ENCODE measurements at places on chromosomes 11 and 22.

GRCh38 chr22:44391481-44392445, 79.0 kb upstream of the SHISAL1 start:
- H3K4me3 ChIP-seq: no peak overlapping the region
- DNase-seq: peak; percentile 67
- H3K4me1 ChIP-seq: no peaks in the 10 kb centered on the region
- no peaks in the 10 kb centered on the region for H3K27me3 ChIP-seq
- H3K36me3 ChIP-seq: no peaks in the 10 kb centered on the region

GRCh38 chr11:75204685-75205563, 35.6 kb upstream of the TPBGL start:
- H3K4me1 ChIP-seq: no peaks in the 10 kb centered on the region
- DNase-seq: peak; percentile 98
- no peaks in the 10 kb centered on the region for H3K36me3 ChIP-seq
- H3K27ac ChIP-seq: no peak overlapping the region
- no peak overlapping the region for H3K4me3 ChIP-seq

- no peaks in the 10 kb centered on the region for H3K27me3 ChIP-seq
- H3K36me3 ChIP-seq: peaks cover 30% of the 10 kb centered on the region
- peaks cover 14% of the 10 kb centered on the region for H3K4me1 ChIP-seq
- DNase-seq: no peak
These were observed 35.2 kb downstream of the ALG9 start for GRCh38 chr11:111836162-111836561.

- no peaks in the 10 kb centered on the region for H3K4me1 ChIP-seq
- no peak overlapping the region for H3K27ac ChIP-seq
- DNase-seq: no peak
- no peaks in the 10 kb centered on the region for H3K36me3 ChIP-seq
- no peak overlapping the region for H3K4me3 ChIP-seq
These were observed 39.3 kb downstream of the DDI1 start for GRCh38 chr11:104075706-104076105.

DNA sequence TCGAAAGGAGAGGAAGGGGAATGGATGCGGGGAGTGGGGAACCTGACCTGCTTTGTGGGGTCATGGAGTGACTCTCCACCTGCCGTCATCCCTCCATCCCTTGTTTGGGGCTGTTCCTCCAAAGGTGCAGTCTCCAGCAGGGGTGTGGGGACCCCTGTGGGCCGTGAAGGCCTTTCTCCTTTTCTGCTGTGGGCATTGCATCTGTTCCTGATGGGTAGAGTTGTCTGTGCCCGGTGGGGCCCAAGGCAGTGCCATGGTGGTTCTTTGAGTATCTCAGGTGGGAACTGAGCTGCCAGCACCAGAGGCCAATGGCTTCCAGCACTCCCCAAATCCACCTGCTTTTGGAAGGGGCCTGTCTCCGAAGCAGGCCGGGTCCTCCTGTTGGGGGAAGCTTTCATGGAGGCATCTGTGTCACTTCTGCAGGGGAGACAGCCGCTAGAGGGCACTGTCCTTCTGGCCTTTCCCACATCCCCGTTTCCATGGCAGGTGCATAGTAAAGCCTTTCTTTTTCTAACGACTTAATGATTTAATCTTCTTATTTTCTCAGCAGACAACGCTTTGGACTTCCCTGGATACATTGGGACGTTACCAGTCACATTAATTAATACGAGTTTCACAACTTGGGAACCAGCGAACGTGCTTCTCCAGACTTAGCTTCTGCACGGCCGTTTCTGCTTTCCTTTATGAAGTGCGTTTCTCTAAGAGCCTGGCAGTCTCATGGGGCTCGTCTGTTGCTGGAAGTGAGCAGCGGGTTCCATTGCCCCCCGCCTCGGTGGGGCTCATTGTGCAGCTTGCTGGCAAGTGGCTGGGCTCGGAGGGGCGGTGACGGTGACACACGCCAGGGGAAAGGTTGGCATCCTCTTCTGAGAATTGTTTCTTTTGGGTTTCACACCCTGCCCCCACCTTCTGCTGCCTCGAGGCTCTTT, 57.1 kb downstream of the PARVB start:
- no peak overlapping the region for H3K27ac ChIP-seq
- H3K4me3 ChIP-seq: no peak overlapping the region
- H3K36me3 ChIP-seq: no peaks in the 10 kb centered on the region
- peak; percentile 94 for DNase-seq

DNA sequence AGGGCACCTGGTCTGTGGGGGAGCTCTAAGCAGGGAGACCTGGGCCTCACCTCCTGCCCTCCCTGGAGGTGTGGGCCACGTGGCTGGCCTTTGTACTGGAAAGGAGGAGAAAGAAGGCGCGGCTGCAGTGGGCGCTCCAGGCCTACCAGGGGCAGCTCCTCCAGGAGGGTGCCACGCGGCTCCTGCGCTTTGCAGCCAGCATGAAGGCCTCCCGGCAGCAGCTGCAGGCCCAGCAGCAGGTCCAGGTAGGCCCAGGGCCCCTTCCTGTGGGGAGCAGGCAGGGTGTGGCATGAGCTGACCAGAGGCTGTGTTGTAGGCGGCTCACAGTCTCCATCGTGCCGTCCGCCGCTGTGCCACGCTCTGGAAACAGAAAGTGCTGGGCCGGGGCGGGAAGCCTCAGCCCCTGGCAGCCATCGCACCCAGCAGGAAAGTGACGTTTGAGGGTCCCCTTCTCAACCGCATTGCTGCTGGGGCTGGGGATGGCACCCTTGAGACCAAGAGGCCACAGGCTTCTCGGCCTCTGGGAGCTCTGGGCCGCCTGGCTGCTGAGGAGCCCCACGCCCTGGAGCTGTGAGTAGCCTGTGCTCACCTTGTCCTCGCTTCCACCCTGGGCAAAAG, 48.6 kb downstream of the PISD start:
- no peak overlapping the region for H3K4me3 ChIP-seq
- no peak for DNase-seq
- H3K27ac ChIP-seq: no peak overlapping the region
- no peaks in the 10 kb centered on the region for H3K27me3 ChIP-seq
- peaks cover 5% of the 10 kb centered on the region for H3K36me3 ChIP-seq

GRCh38 chr11:69877235-69877634, 58.0 kb upstream of the FGF3 start:
- H3K4me3 ChIP-seq: no peak overlapping the region
- no peaks in the 10 kb centered on the region for H3K36me3 ChIP-seq
- no peaks in the 10 kb centered on the region for H3K4me1 ChIP-seq
- H3K27ac ChIP-seq: no peak overlapping the region
- no peaks in the 10 kb centered on the region for H3K27me3 ChIP-seq

DNA sequence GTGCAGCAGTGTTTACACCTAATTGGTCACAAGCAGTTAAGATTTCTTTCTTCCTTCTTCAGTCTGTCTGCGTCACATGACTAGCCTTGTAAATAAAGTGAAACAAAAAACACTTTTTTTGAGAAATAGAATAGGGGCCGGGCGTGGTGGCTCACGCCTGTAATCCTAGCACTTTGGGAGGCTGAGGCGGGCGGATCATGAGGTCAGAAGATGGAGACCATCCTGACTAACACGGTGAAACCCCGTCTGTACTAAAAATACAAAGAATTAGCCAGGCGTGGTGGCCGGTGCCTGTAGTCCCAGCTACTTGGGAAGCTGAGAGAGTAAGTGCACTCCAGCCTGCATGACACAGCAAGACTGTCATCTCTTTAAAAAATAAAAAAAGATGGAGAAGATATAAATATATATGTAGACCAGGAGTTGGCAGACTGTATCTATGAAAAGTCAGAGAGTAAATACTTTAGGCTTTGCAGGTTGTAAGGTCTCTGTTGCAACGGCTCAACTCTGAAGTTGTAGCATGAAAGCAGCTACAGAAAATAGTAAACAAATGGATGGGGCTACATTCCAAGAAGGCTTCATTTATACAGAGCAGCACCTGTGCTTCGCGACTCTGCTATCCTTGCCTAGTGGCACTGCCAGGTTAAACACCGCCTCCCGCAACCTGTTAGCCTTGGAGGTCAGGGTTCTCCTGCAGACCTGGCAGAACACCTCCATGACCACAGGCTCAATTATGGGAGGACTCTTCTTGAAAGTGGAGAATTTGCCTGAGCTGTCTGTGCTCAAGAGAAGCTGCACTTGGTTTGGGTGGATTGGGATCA, 55.9 kb downstream of the PPP6R2 start:
- H3K4me1 ChIP-seq: peaks cover 9% of the 10 kb centered on the region
- no peaks in the 10 kb centered on the region for H3K27me3 ChIP-seq
- no peak overlapping the region for H3K27ac ChIP-seq
- no peak for DNase-seq

GRCh38 chr11:119691020-119691666, 37.9 kb downstream of the NECTIN1 start:
- no peak for DNase-seq
- no peak overlapping the region for H3K4me3 ChIP-seq
- H3K27me3 ChIP-seq: no peaks in the 10 kb centered on the region
- H3K27ac ChIP-seq: no peak overlapping the region
- H3K36me3 ChIP-seq: no peaks in the 10 kb centered on the region

Data from endodermal cell (in vitro differentiated cells).